CD8-positive, alpha-beta T cell (primary cell): ENCODE measurements at places on chromosomes 16 and 17. TPM values are rescaled to one million over a fixed set of nuclear protein-coding genes. Genes with fewer than 3 reads are reported as not detected.

- DNase-seq: no peak
Measured at GRCh38 chr16:50155925-50156324, 2.8 kb downstream of the TENT4B start.

GRCh38 chr17:72123530-72124437 is 3.0 kb downstream of the SOX9 start:
- no peak for DNase-seq

DNA sequence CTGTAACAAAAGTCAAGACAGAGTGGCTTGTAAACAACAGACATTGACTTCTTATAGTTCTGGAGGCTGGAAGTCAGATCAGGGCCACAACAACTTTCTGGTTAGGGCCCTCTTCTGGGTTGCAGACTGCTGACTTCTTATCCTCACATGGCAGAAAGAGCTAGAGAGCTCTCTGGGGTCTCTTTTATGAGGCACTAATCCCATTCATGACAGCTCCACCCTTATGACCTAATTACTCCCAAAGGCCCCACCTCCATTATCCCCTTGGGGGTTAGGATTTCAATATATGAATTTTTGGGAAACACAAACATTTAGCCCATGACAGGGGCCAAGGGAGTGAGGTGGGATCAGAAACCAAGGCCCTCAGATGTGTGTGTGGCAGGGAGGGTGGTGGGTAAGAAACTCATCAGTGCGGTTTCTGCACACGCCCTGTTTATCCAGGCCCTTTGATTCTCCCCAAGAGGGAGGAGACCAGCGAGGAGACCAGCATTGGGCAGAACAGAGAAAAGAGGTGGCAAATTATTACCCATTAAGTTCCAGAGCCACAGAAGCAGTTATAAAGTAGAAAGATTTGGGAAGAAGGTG is 74.8 kb downstream of the UTP18 start:
- no peak for DNase-seq

DNA sequence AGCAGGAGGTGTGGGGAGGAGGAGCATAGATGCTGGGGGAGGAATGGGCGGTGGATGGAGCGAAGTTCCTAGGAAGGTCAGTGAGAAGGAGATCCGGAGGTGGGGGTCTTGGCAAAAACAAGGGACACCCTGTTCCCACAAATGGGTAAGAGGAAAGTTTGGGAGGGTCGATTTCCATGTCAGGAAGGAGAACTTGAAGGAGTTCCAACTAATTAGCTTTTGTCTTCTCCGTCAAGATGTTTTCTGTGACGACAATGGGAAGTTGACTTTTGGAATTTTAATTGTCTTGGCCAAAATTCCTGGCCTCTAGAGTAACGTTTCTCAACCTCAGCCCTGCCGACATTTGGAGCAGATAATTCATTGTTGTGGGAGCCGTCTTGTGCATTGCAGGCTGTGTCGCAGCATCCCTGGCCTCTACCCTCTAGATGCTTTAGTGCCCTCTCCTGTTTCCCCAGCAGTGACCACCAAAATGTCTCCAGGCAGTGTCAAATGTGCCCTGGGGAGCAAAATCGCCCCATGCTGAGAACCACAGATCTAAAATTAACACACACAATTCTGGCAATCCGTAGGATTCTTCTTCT is 97.1 kb downstream of the PITPNC1 start:
- peak; percentile 46 for DNase-seq

C16orf74 gene
- total RNA-seq: 2.3 TPM

GRCh38 chr17:79563237-79564013 is 47.4 kb downstream of the RBFOX3 start:
- DNase-seq: no peak

GRCh38 chr16:53768593-53768992 is 64.6 kb downstream of the FTO start:
- no peak for DNase-seq

DNA sequence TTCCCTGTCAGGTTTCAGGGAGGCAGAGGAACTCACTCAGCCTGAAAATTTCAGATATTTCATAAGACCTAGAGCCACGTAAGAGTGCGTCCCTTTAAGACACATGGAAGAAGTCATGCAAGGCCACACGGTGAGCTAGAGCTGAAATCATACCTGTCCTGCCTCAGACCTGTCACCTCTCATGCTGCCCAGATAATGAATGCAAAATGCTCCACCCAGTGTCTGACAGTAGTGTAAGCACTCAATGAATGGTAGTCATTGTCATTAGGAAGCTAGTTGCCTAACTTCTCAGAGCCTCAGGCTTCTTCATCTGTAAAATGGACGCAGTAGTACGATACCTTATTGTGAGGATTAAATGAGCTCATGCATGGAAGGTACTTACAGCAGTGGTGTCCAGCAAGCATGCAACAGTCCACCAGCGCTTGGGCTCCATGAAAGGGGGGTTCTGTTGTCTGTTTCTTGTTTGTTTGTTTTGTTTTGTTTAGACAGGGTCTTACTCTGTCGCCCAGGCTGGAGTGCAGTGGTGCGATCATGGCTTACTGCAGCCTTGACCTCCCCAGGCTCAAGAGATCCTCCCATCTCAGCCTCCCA is 60.7 kb downstream of the WSB1 start:
- no peak for DNase-seq
